ENCODE measurements at places on chromosomes 7 and 10. TPM values are rescaled to one million over a fixed set of nuclear protein-coding genes. Genes with fewer than 3 reads are reported as not detected.

DNA sequence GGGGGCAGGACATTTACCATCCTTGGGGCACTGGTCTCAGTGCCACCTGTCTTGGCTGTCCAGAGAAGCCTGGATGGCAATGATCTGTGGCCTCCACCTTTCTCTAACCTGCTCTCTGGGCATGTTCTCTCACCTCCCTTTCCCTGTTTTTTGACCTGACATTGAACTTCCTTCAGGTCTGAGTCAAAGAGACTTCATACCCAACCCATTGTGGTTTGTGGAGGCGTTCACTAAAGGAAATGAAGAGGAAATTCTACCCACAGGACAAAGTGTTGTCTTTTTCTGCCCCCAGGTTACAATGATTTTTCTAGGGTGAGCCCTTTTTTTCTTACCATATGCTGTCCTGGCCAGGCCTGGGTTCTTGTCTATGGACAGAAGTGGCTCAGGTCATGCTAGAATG lies 76.6 kb downstream of the CYP26A1 start:
- no peak for DNase-seq

The CPEB3 gene
- total RNA-seq = 21.2 TPM

GRCh38 chr7:122724366-122724765 lies 21.6 kb upstream of the RNF148 start:
- no peak for DNase-seq

- DNase-seq = no peak
These were observed 362.6 kb upstream of the MGMT start for GRCh38 chr10:129104266-129105045.

DNA sequence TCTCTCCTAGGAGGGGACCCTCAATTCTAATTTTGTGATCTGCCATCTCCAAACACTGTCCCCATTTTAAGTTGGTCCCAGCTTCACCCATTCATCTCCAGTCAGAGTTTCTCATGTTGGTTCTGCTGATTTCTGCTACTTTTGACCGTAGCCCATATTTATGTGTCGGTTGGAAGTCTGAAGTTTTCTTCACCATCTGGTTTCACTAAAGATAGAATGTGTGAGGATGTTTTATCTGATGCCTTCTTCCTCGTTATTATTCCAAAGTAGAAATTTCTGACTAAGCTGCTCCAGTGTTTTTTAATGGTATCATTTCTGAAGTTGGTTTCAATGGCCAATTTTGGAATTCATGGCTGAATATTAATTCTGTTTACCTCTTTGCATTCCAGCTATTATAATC lies 21.3 kb upstream of the IFIT2 start:
- no peak for DNase-seq

DNA sequence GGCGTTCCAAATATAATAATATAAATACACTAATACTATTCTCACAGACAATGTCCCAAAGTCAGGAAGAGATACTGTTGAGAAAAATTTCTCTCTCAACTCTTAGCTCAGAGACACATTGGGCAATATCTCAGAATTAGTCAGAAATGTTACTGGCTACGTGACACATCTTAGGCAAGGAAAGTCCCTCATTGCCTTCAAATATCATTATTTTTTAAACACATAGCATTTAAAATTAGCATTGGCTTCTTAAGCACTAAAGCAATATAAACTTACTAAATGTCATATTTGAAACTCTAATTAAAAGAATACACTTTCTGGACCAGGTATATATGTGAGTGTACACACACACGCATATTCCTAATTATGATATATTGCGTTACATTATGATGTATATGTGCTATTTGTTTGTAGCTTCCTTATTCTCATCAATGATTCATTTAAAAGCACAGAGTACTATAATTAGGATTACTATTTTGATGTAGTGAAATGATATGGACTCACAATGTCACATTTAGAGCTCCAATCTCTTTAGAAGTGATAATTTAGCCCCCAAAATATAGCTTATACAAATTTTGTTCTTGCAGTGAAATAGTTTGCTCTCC lies 255.8 kb downstream of the TWIST1 start:
- no peak for DNase-seq

GRCh38 chr10:97463363-97464132 lies 17.6 kb downstream of the ZDHHC16 start:
- no peak for DNase-seq

The SEM1 gene
- 17.1 TPM for total RNA-seq

DNA sequence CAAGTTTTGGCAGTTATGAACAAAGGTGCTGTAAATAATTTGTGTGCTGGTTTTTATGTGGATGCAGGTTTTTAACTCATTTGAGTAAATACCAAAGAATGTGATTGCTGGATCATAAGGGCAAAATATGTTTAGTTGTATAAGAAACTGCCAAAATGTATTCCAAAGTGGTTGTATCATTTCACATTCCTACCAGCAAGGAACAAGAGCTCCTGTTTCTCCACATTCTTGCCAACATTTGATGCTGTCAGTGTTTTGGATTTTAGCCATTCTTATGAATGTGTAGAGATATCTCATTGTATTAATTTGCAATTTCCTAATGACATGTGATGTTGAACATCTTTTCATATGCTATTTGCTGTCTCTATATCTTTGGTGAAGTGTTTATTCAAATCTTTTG lies 207.3 kb upstream of the LRGUK start:
- DNase-seq = no peak

GRCh38 chr10:49162761-49163310 lies 25.4 kb downstream of the TMEM273 start:
- DNase-seq = no peak

The GTPBP4 gene
- 21.6 TPM for total RNA-seq

The CDNF gene
- 0.82 TPM for total RNA-seq

The PRKG1 gene
- 15.5 TPM for total RNA-seq

The DNA2 gene
- total RNA-seq = 39.1 TPM

DNA sequence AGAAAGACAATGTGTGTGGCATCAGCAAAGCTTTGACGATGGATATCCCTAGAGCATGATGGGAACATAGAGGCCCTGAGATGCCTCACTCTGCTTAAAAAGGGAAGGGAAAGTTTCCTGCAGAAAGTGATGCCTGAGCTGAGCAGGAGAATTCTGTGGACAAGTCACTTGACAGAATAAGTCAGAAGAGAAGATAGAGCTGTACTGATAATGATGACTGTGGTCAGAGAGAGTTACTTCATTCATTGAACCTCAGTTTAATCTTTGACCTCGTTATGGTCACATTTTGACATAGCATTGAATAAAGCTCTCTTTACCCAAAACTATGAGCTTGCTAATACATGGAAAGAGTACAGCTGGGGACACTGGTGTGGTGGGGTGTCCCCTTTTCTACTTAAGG lies 7.6 kb downstream of the CUBN start:
- no peak for DNase-seq

DNA sequence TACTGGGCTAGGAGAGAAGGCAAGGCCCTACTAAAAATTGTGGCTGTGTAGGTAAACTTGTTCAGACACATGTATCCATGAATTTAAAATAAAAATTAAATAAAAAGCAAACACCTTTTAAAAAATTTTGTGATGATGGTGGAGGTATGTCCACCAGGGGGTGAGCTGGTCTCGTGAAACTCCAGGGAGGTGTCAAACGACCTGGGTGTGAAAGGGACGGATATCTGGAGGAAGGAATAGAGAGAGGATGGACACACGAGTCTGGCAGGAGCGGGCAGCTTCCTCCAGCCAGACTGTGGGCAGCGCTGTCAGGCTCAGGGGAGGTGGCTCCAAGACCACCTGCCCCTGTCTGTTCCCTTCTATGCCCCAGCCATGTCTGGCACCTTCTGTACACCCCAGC lies 34.8 kb upstream of the DMBT1 start:
- no peak for DNase-seq

DNA sequence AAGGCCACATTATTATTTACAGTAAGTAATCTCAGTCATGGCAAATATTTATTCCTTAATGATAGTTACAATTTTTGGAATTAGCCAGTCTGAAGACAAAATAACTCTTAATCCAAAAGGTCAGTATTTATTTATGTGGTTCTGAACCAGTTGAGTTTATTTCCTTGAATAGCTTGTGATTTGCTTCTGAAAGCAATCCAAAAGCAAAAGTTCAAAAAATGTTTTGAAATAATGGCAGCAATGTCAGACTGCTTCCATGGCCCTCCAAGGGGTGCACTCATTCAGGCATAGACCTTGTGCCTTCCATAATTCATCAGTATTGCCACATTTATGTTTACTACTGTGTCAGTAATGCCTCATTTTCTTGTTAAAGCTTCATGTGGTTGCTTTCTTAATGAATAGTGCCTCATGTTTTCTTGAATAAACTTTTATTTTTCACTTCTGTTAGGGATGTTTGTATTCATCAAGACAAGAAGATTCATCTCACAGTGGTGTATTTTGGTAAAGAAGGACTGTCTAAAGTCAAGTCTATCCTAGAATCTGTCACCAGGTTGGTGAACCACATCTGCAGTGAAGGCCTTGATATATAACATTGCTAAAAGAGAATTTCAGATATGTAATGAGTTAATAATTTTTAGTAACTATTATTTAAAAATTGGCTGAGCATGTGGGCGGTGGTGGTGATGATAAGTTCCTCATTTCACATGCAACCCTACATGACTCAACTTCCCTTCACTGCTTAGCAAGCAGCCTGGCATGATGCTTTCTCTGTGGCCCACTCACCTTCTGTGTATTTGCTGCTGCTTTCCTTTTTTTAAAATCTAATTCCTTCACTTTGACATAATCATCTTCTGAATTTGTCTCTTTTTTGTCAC lies 22.0 kb downstream of the CSGALNACT2 start:
- no peak for DNase-seq

- peak; percentile 78 for DNase-seq
These were observed 169.3 kb downstream of the SH3PXD2A start for GRCh38 chr10:103685880-103686669.

The ACHE gene
- 11.0 TPM for total RNA-seq

DNA sequence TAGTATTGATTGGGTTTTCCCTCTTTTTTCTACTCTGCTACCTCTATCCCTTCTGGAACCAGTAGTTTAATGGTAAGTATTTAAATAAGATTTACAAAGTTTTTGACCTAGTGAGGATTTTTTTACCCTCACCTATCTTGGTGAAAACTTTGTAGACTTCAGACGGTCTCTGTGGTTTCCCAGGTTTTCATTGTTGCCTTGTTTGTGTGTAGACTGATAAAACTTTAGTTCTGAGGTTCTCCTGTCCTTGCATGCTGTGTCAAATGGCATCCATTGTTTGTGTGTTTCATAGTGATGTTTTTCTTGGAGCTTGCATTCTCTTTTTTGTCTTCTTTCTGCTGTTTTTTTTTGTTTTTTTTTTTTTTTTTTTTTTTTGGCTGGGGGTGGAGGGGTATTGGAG lies 22.6 kb downstream of the ZNRF2 start:
- no peak for DNase-seq

DNA sequence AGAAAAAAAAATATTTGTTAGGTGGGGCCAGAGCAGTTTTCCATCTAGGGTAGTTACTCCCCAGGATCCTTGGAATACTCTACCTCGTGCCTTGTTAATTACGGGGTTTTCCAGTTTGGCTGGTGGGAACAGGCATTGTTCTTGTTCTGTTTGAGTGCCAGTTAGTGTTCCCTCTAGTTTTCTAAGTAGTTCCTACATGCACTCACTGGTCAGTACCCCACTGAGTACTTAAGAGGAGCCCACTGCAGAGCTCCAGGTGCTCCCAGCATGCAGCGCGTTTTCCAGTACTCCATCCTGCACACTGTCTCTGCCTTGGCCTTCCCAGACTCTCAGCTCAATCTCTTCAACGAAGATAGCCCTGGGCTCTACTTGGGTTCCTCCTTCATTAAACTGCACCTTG lies 58.0 kb downstream of the AHCYL2 start:
- DNase-seq = no peak

- DNase-seq = no peak
These were observed 50.2 kb upstream of the GNA12 start for GRCh38 chr7:2894118-2894940.

The TCAF2 gene
- under 0.01 TPM for total RNA-seq

DNA sequence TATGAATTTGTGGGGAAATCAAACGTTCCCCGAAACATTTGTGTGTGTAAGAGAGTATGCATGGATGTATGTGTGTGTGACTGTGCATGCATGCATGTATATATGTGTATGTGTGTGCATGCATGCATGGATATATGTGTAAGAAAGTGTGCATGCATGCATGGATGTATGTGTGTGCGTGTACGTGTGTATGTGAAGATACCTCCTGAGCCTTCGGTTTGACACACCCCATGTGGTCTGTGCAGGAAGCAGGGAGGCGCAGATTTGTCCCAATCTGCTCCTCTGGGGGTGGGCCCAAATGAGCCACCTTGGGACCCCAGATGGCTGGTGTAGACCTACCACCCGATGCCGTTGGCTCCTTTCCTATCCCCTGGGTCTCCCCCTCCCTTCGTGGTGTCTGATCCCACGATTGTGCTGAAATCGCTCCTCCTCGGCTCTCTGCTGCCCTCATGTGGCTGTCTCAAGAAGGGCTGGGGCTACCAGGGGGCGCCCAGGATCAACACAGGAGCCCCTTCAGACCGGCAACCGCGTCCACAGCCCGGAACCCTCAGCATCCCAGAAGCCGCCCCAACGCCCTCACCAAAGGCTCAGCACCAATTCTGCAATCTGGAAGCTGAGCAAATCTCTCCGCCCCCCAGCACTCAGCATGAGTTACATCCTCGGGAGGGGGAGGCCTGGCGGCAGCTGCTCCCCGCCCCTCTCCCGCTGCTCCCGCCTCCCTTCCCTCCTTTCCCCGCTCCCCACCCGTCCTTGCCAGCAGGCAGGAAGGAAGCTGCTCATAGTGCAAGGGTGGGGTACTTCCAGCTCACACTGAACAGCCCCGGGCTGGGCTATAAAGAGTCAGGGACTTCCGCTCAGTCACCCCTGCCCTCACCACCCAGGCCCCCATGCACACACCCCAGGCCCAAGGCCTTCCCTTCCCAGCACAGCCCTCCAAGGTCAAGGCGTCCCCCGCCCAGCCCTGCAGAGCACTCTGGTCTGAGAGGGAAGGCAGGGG lies 2.3 kb upstream of the NOS3 start:
- DNase-seq = peak; percentile 77

DNA sequence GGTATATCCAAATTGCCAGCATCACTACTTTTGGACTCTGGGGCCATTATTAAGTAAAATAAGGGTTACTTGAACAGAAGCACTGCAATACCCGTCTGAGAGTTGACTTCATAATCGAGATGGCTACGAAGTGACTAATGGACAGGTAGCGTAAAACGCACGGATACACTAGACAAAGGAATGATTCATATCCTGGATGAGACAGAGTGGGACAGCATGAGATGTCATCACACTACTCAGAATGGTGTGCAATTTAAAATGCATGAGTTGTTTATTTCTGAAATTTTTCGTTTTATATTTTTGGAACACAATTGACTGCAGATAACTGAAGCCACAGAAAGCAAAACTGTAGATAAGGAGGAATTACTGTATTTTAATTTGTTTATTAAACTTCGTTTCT lies 421.5 kb upstream of the LRGUK start:
- DNase-seq = no peak

DNA sequence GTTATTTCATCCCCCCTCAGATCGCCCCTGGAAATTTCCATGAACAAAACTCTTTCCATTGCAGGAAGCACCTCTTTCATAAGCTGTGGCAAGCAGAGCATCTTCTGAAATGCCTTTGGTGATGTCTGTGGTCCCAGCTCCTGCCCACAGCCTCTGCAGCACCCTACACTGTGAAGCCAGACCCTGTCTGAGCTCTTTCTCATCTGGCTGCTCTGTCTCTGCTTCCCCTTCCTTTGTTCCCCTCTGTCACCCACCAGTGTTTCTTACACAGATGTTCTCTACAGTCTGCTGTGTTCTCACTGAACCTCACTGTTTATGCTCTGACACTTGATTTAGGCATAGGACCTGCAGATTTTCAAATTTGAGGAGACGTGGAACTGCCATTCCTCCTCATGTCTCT lies 1.9 kb upstream of the TAS2R39 start:
- no peak for DNase-seq

- no peak for DNase-seq
These were observed 78.1 kb upstream of the NEBL start for GRCh38 chr10:20975236-20975635.

The IFIT3 gene
- total RNA-seq = 6.5 TPM

The PVRIG gene
- total RNA-seq = not detected

The GIMAP5 gene
- 3.7 TPM for total RNA-seq

The C10orf62 gene
- total RNA-seq = not detected
